Activated CD4-positive, alpha-beta T cell treated with anti-CD3 and anti-CD28 coated beads for 4 hours (primary cell): ENCODE measurements at places on chromosomes 3 and 15.

- no peak for DNase-seq
These were observed 611 bp upstream of the USP19 start for GRCh38 chr3:49121132-49121736.

GRCh38 chr3:178966299-178967176, 105.1 kb downstream of the ZMAT3 start:
- DNase-seq = no peak

- no peak for DNase-seq
These were observed 194.1 kb downstream of the TPRG1 start for GRCh38 chr3:189365609-189366564.

DNA sequence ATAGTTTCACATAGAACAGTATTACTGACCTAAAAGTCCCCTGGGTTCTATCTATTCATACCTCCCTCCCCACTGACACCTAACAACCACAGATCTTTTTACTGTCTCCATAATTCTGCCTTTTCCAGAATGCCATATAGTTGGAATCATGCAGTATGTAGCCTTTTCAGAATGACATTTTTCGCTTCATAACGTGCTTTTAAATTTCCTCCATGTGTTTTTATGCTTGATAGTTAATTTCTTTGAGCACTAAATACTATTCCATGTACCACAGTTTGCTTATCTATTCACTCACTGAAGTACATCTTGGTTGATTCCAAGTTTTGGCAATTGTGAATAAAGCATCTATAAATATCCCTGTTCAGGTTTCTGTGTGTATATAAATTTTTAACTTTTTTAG, 77.7 kb upstream of the GPR149 start:
- no peak for DNase-seq

- no peak for DNase-seq
These were observed 230.6 kb upstream of the CNTN3 start for GRCh38 chr3:74845081-74845480.

GRCh38 chr3:172062761-172063160, 23.4 kb downstream of the FNDC3B start:
- DNase-seq = no peak

GRCh38 chr3:13072600-13073325, 466 bp downstream of the IQSEC1 start:
- no peak for DNase-seq

DNA sequence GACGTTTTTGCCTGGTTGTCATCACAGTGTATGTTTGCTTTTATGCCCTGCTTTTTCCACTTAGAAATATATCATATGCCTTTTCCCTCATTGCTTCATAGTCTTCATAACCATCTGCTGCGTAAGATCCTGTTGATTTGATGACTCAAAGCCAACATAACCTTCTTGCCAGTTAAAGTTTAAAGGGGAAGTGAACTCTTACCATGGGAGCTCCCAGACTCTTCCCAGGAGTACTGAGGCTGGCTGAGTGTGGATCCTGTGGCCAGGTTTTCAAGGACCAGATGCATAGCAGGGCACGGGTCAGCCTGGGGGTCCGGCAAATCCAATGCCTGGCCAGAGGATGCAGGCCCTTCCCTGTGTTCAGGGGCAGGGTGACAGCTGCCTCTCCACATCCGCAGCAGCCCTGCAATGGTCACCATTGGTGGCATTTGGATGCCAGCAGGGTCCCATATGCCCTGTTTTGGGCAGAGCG, 42.0 kb upstream of the SACM1L start:
- DNase-seq = no peak

DNA sequence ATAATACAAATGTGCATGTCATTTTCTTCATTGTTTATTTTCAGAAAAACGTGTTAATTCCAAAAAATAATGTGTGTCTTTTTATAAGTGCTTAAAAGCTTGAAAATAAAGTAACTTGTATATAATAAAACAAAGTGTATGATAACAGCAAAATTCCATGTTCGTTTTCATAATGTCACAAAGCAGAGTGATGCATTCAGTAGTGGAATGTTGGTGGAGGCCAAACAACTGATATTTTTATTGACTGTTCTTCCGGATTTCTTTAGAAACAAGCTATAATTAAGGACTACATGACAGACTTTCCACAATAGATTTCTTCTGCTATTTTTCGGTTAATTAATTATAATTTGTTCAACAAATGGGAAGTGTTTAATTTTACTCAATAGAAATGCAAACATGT, 412.7 kb downstream of the GABRG3 start:
- DNase-seq = no peak

- no peak for DNase-seq
These were observed 353.5 kb upstream of the IL12A start for GRCh38 chr3:159635047-159635641.

DNA sequence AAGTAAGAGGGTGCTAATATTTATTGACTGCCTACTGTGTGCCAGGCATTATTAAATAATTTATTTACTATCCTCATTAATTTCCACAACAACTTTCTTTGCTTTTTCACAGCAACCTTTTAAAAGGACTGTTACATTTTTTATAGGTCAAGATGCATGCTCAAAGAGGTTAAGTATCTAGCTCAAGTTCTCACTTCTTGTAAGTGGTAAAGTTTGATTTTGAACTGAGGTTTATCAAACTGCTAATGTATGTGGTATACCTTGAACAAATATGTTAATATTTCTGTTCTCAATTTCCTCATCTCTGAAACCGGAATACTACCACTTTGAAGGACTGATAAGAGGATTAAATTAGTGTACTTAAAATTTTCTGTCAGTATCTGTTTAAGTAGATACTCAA, 183.3 kb downstream of the AKAP13 start:
- DNase-seq = no peak

- DNase-seq = no peak
These were observed 262.6 kb upstream of the ZNF385D start for GRCh38 chr3:22013641-22014040.

GRCh38 chr3:70244422-70244821, 68.0 kb downstream of the MDFIC2 start:
- no peak for DNase-seq

DNA sequence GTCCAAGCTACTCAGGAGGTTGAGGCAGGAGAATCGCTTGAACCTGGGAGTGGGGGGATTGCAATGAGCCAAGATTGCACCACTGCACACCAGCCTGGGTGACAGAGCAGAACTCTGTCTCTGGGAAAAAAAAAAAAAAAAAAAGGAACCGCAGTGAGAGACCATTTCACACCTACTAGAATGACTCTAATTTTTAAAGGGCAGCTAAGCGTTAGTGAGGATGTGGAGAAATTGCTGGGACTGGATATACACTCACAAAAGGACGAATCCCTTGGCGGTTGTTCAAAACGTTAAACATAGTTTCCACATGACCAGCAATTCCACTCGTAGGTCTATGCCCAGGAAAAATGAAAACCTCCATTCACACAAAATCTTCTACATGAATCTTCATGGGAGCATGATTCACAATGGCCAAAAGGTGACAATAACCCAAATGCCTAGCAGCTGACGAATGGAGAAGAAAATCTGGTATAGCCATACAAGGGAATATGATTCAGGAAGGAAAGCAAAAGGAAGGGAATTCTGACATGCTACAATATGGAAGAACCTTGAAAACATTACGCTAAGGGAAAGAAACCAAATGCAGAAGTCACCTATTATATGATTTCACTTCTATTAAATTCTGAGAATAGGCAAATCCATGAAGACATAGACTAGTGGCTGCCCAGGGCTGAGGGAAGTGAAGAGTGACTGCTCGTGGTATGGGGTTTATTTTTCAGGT, 127.0 kb downstream of the CHSY1 start:
- no peak for DNase-seq

GRCh38 chr15:96160269-96160668, 170.2 kb upstream of the NR2F2 start:
- DNase-seq = no peak

GRCh38 chr3:170162630-170163029, 18.9 kb downstream of the PHC3 start:
- no peak for DNase-seq

DNA sequence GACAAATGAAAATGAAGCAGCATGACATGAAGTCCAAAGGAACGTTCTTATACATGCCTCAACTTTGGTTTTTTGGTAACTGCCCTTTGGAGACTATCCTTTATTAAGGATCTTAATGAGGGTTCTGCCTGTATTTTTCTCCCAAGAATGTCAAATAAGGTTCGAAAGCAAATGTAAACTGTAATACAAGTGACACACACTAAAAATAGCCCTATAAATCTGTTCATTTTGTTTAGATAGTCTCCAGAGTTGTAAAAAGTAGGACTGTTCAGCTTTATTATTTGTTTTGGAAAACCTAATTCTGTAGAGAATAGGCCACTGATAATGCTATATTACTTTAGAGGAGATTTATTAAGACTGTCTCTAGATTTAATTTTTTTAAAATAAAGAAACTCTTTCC, 80.5 kb upstream of the CDIN1 start:
- no peak for DNase-seq
